ENCODE measurements at places on chromosomes 2 and 18.

DNA sequence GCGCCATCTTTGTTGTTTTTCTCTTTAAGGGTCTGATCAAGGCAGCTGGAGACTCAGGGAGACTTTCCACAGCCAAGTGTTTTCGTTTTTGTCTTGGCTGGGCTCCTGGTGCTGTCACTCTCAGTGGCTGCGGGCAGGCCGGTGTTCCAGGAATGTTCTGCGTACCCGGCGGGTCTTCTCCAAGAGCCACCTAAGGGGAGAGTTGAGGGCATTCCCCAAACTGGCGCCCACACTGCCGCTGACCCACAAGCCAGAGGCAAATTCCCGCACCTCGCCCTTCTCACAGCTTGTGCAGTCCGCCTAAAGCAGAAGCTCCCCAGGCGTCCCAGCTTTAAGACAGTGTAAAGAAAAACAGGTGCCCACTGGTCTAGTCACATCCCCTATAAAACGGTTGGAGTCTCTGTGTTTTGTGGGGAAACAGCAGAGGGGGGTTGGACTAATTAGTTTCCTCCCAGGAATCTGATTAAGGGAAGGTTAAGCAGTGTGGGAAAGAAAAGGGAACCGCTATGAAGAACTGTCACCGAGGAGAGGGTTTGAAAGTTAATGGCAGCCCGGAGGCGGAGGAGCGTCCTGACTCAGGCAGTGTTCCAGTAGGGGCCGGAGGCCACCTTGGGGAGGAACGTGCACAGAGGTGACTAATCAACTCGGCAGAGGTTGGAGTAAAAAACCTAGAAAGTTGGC lies 224.5 kb downstream of the SLC4A3 start:
- DNase-seq = no peak

DNA sequence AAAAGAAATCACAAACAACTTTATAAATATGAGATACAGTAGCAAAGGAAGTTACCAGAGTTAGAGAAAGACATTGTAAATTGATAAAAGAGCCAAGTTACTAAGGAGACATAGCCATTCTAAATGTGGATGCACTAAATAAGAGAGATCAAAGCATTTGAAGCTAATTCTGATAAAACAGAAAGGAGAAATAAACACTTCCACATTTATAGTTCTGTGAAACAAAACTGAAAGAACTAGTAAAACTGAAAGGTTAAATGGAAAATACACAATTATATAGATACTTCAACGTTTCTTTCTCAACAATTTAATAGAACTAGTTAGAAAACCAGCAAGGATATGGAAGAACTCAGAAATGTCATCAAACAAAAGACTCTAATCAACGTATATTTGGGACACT lies 309.0 kb upstream of the CDH2 start:
- no peak for DNase-seq

- no peak for DNase-seq
Observed at GRCh38 chr2:20352230-20352578, 1.6 kb upstream of the PUM2 start.

DNA sequence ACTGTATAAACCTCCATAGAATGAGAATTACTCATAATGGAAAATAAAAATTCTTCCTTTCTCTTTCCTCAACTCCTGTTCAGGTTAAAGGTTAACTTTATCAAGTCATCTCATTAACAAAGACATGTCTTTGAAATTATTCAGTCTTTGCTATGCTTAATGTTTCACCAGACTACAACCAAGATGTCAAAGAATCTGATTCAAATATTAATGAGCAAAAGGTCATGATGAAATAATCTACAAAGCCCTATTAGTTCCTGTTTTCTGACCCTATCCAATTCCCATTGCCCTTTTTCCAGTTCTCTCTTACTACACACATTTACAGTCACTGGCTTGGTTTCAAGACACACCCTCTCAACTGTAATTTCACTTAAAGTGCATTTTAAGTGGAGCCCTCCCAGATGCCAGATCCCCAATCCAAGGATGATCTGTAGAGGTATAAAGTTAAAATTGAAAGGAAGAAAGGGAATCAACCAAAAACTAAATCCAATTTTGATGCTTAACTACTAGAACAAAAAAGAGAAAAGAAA lies 246.9 kb upstream of the CYP26B1 start:
- no peak for DNase-seq

DNA sequence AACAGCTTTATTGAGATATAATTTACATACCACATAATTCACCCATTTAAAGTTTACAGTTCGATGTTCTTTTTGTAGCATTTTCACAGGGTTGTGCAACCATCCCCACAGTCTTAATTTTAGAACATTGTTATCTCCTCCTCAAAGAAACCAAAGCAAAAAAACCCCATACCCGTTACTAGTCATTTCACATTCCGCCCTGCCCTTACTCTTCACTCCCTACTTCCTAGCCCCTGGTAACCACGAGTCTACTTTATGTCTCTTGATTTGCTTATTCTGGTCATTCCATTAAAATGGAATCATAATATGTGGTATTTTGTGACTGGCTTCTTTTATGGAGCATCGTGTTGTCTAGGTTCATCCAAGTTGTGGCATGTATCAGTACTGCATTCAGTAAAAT lies 137.7 kb downstream of the TANC1 start:
- no peak for DNase-seq

- no peak for DNase-seq
Observed at GRCh38 chr18:63046375-63046774, 273.2 kb downstream of the BCL2 start.

DNA sequence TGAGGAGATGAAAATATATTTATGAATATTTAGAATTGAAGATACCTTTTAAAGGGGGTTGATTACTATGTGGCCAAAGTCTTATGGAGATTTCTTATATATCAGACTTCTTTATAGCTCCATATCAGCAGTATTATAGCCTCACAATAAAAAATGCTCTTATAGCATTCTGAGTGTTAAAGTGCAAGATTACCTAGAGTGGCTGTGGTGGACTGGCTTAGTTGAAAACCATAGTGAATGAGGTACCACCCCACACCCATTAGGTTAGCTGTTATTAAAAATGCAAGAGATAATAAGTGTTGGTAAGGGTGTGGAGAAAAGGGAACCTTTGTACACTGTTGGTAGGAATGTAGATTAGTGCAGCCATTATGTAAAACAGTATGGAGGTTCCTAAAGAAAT lies 39.7 kb downstream of the NCOA1 start:
- no peak for DNase-seq

DNA sequence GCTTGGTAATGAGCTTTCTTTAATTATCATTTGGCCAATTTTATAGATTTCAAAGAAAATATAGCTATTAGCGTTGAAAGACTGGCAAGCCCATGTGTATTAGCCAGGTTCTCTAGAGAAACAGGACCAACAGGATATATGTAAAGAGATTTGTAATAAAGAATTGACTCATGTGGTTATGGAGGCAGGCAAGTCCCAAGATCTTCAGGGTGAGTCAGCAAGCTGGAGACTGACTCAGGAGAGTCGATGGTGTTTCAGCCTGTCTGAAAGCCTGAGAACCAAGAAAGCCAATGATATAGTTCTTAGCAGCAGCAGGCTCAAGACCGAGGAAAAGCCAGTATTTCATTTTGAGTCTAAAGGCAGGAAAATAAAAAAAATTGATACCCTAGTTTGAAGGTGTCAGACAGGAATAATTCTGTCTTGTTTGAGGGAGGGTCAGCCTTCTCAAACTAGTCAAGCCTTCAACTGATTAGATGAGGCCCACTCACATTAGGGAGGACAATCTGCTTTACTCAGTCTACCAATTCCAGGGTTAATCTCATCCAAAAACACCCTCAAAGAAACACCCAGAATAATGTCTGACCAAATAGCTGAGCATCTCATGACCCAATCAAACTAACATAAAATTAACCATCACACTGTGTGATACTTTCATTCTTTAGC lies 78.3 kb upstream of the CRIM1 start:
- DNase-seq = no peak

DNA sequence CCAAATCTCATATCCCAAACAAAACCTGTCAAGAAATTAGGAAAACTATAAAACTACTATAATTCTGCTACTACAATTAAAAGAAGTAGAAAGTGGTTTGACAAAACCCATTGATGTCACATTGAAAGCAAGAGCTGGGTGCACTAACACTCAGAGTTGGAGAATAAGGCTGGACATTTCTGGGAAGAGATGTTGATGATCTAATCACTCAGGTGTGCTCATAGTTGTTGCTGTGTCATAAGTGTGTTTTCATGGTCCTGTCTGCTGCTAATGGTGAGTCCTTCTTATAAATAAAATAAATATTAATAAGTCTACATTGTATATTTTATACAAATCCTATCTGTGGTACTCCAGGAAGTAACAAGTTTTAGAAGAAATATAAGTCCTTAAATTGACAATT lies 168.2 kb upstream of the LRP1B start:
- no peak for DNase-seq

- no peak for DNase-seq
Observed at GRCh38 chr18:36761186-36761698, 67.6 kb downstream of the TPGS2 start.

- no peak for DNase-seq
Observed at GRCh38 chr2:63789338-63790020, 52.2 kb upstream of the UGP2 start.

DNA sequence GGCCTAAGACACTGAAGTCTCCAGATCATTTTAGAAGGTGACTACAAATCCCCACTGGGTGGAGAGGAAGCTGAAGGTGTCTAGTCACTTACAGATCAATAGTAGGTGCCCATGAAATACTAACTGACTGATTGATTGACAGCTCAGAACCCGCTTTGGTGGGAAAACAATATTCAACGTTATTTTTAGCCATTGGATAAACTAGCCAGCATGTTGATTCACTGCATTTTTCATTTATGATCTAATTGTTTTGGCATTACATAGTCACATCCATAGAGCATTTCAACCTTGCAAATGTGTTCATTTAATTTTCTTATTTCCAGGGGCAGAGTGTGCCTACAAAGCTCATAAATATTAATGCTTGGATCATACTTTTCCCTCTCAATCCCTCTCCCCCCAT lies 162.3 kb downstream of the MREG start:
- no peak for DNase-seq

DNA sequence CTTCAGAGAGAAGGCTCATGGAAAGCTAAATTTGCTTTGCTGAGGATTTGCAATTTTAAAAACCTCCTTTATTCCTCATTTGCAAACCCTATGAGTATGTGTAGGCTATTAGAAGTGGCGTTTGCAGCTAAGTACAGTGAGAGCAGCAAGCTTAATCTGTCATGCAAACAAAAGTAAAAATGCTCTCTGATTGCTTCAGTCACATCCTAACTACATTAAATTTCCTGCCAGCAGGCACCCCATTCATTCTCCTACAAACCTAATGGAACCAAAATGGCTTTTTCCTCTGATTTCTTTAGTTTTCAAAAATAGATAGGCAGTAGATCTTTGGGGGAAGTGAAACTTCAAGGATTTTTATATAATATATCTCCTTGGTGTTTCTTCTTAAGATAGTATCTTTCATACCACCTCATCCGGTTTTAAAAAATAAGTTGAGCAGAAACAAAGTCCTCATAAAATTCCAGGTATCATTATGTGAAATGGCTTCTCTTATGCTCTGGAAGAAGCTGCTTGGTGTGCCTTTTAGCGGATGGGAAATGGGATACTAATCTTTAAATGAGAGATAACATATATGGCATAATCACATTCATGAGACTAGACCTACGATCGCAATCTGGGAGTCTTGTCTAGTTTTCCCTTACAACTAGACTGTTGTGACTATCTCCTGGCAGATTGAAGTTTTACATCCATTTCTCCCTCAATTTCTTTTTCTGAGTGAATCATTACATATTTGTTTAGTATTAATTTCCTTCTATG lies 49.1 kb downstream of the CLIP4 start:
- no peak for DNase-seq

DNA sequence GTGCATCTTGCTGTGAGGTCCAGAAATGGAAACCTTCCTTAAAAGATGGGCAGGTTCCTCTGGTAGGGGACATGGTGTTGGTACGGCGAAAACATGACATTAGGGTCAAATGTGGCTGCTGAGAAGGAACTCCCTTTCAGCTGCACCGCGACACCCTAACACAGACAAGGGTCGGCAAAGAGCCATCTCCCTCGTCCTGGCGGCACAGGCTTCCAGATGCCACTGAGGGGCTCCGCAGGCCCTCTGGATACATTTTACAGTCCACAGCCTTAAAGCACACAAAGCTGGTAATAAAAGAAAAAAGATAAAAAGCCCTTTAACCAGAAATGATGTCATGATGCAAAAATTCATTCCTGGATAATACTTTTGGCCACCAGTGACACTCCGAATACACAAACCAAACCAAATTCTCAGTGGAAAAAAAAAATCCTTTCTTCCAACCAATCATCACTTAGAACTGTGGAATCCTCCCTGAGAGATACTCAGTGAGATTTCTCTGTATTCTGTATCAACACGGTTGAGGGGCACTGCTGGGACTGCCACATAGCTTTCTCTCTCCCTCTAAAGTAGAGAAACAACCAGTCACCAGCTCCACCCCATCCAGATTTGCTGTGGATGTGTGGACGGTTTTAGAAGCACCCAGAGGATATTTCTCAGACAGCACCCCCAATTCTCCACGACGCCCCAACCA lies 174.8 kb downstream of the HDAC4 start:
- DNase-seq = no peak

GRCh38 chr18:78979730-78980278 lies at the start of gene SALL3:
Gene SALL3 (plus strand): TSS chr18:78979818. CDS start chr18:78980275, 457 bp downstream.
- no peak for DNase-seq

- no peak for DNase-seq
Observed at GRCh38 chr2:71620851-71621251, 167.5 kb downstream of the DYSF start.

GRCh38 chr18:1806884-1807615 lies 764.3 kb downstream of the METTL4 start:
- DNase-seq = no peak

- no peak for DNase-seq
Observed at GRCh38 chr2:68083346-68083745, 20.5 kb upstream of the C1D start.

- no peak for DNase-seq
Observed at GRCh38 chr2:112159454-112159921, 21.3 kb downstream of the FBLN7 start.

DNA sequence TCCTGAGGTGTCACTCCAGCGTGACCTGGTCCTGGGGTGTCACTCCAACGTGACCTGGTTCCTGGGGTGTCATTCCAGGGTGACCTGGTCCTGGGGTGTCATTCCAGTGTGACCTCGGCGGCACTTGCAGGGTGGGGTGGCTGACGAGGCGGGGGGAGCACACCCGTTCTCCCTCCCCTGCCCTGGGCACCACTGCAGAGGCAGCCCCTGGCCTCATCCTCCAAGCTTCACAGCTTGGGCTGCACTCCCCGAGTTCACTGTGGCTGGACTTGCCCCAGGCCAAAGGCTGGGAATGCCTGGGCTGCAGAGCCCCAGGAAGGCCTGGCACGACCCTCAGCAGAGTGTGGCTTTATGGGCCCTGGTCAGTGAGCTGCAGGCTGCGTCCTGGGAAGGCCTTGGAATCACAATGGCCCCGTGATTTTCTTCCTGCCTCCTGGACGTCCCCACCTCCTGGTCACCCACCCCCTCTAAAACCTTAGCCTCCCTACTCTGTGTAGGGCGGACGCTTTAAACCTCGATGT lies 88.3 kb downstream of the NFATC1 start:
- no peak for DNase-seq

All from activated CD4-positive, alpha-beta T cell treated with anti-CD3 and anti-CD28 coated beads for 1 hour (primary cell).